ENCODE measurements at places on chromosomes 3 and 15.

DNA sequence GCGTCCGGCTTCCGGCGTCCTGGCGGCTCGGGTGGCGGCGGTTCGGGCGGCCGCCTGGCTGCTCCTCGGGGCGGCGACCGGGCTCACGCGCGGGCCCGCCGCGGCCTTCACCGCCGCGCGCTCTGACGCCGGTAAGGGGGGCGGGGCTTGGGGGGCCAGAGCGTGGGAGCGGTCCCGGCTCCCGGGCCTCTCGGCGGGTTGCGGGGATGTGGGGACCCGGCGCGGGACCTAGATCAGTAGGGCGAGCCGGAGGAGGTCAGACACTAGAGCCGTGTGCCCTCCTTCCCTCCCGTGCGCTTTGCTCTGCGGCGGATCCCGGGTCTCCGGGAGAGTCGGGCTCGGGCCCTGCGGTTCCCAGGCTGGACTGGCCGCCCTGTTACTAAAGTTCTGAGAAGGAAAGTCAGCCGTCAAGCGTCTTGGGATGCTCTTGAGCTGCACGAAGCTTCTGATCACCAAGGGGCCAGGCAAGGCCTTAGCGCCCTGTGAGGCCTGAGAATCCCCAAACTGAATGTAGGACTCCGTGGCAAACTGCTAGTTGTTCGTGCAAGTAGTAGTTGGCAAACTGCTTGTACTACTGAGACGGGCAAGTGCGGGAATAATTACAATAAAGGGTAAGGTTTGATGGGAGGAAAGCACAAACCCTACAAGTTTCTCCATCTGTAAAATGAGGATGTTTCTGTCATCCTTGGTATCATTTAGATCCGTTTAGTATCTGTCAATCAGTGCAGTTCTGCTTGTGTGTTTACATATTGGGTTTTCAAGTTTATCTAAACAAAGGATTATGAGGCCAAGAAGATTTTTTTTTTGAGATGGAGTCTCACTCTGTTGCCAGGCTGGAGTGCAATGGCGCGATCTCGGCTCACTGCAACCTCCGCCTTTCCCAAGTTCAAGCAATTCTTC, 587 bp downstream of the PIGX start:
- DNase-seq: peak; percentile 55

- no peak for DNase-seq
Observed at GRCh38 chr3:140843656-140844055, 98.0 kb upstream of the SLC25A36 start.

GRCh38 chr15:41396111-41396510, 6.2 kb downstream of the NDUFAF1 start:
- no peak for DNase-seq

DNA sequence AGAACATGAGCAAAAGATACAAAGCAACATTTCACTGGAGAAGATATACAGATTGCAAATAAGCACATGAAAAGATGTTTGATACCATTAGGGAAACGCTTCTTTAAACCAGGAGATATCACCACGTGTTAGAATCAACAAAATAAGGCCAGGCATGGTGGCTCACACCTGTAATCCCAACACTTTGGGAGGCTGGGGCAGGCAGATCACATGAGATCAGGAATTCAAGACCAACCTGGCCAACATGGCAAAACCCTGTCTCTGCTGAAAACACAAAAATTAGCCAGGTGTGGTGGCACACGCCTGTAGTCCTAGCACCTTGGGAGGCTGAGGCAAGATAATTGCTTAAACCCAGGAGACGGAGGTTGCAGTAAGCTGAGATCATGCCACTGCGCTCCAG, 20.5 kb upstream of the MUC20 start:
- DNase-seq: no peak

- no peak for DNase-seq
Observed at GRCh38 chr15:62445244-62445643, 280.2 kb upstream of the C2CD4B start.

GRCh38 chr3:7309641-7310102, 448.8 kb downstream of the GRM7 start:
- peak; percentile 46 for DNase-seq

DNA sequence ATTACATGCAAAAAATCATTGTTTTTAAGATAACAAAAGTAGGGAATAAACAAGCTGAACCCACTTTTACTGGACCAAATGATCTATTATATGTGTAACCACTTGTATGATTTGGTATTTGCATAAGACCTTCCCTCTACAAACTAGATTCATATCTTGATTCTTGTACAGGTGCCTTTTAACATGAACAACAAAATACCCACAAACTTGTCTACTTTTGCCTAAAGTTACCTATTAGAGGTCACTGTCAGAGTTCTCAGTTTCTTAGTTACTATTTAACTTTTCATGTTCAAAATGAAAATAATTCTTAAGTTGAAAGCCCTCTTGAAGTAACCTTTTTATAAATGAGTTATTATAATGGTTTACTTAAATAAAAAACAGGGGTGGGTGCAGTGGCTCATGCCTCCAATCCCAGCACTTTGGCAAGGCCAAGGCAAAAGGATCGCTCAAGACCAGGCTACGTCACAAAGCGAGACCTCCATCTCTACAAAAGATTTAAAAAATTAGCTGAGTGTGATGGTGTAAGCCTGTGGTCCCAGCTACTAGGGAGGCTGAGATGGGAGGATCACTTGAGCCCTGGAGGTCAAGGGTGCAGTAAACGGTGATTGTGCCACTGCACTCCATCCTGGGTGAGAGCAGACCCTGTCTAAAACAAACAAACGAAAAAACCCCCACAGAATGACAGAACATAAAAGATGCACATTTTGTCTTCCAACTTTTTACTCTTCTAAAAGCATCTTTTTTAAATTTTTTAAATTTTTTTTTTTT, 16.0 kb downstream of the ACTR8 start:
- DNase-seq: no peak

DNA sequence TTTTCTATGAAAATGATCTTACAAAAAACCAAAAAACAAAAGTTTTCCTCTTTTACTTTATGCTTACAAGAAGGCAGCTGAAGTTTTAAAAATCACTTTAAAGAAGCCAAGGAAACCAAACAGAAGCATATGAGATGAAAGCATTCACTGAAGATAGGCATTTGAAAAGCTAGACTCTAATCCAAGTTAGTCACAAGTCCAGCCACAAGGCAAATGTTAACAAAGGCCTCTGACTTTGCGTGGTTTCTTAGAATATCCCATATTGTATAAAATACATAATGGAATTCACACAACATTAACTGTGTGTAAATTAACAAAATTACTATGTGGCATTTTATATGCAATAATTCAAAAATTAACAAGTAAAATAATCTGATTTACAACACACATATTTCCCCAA, 17.7 kb downstream of the MRPL3 start:
- DNase-seq: no peak

DNA sequence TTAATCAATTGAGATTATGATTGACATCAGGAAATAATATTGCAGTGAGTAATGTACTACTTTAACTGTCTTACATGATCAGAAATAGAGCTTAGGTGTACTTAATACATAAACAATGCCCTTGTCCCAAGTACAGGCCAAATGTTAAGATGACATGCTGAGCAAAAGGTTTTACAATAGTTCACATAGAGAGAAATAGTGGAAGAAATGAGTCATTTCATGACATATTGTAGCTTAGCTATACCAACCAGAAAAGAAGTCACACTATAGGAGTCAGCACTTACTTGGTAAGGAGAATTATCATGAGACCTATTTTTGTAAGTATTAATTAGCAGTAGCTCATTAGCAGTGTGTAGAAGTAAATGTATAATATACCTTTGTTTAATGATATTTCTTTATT, 96.4 kb upstream of the NANOGP8 start:
- DNase-seq: no peak

- no peak for DNase-seq
Observed at GRCh38 chr3:157752554-157752953, 249.3 kb upstream of the VEPH1 start.

Measured in kidney glomerular epithelial cell (primary cell).